WTC11 (cell line): ENCODE measurements at places on chromosomes 3 and 15.

- DNase-seq = no peak
Observed at GRCh38 chr15:75966073-75966472, 46.2 kb downstream of the NRG4 start.

- no peak for DNase-seq
Observed at GRCh38 chr3:129304146-129304961, 25.7 kb downstream of the HMCES start.

DNA sequence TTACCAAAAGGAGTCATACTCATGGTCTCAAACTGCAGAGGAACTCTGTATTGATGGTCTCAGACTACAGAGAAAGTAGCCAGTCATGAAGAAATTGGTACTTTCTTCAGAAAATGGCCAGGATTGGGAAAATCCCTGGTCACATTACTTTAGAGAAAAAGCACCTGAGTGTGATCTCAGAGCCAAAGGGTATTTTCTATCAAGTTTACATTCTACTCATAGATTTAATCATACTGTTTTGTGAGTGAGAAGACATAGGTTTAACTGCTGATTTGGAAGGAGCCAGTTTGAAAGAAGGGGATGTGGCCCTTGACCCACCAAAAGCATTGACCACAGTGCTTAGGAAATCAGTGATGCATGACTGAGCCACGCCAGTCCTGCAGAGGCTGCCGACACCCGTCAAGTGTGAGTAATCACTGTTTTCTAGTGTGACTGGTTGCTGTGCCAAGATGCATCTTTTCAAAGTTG is 203.6 kb downstream of the AKAP13 start:
- DNase-seq = no peak

- no peak for DNase-seq
Observed at GRCh38 chr3:73805435-73805834, 180.7 kb upstream of the PDZRN3 start.

DNA sequence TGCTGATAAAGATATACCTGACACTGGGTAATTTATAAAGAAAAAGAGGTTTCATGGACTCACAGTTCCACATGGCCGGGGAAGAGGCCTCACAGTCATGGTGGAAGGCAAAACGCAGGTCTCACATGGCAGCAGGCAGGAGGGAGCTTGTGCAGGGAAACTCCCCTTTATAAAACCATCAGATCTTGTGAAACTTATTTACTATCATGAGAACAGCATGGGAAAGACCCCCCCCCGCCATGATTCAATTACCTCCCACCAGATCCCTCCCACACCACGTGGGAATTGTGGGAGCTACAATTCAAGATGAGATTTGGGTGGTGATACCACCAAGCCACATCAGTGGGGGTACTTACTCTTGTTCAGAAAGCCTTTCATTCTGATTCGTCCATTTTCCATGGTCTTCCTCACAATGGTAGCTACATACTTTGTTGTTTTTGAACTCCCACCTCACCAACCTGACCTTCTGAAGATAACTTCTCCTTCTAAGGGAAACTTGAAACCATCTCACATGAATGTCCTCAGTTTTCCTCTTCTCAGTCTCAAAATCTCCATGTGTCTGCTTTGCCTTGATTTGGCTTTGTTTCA is 275.6 kb upstream of the PROK2 start:
- no peak for DNase-seq
